ENCODE measurements at places on chromosomes 2 and 18.

DNA sequence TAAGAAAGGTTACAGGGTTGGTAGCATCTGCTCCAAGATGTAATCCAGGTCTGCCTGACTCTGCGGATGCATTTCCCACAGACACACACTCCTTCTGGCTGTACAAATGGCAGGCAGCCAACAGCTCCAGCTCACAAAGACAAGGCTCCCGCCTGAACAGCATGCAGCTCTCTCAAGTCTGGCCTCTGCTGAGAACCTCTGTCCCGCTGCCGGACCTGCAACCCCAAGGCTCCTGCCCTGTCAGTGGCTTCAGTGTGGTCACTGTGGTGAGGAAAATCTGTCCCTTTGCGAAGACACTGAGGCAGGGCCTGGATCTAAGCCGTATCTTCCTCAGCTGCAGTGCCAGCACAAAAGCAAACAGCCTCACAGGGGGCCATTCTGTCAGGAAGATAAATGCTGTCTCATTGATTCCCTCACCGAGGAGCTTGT is 469.3 kb upstream of the MEX3C start:
- DNase-seq, result no peak

DNA sequence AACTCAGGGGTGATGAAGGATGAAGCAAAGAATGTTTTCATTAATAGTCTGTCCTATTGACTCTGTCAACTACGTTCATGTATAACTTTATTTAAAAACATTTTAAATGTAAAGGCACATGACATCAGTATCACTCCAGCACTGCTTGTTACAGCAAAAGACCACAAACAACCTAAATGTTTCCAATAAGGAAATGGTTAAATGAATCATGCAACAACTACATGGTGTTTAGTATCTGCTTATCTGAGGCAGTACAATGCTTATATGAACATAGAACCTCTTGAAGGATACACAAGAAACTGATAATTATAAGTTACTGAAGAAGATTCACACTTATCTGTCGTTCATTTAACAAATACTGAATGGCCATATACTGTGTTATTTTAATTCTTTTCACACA is 8.4 kb downstream of the BARD1 start:
- DNase-seq, result no peak

GRCh38 chr18:39496986-39497385 is 1931.4 kb upstream of the CELF4 start:
- no peak for DNase-seq

DNA sequence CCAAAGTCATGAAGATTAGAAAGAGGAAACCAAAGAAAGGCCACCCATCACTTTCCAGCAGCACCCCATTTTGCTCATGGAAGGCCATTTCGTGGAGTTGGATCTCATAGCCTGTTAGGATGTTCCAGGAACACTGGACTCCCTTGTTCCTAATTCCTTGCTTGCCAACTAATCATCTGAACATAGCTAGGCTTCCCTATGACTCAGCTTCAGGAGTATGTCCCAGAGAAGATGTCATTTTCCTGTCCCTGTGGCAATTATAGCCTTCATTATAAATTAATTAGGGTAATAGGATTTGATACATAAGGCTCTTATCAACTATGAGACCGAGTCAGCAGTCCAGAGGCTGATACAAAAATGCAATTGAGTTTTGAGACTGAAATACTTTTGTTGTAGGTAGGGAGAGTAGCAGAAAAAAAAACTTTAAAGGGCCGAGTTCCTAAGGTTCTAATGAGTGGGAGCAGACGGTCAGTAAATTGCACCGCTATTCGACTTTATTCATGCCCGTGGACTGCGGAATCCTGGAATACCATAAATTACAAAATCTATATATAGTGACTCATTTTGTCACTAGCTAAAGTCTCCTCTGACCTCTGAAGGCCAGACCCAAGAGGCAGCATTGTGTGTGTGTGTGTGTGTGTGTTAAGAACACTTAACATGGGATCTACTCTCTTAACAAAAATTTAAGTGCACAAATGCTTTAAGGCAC is 311.8 kb downstream of the FBXO15 start:
- DNase-seq, result no peak

DNA sequence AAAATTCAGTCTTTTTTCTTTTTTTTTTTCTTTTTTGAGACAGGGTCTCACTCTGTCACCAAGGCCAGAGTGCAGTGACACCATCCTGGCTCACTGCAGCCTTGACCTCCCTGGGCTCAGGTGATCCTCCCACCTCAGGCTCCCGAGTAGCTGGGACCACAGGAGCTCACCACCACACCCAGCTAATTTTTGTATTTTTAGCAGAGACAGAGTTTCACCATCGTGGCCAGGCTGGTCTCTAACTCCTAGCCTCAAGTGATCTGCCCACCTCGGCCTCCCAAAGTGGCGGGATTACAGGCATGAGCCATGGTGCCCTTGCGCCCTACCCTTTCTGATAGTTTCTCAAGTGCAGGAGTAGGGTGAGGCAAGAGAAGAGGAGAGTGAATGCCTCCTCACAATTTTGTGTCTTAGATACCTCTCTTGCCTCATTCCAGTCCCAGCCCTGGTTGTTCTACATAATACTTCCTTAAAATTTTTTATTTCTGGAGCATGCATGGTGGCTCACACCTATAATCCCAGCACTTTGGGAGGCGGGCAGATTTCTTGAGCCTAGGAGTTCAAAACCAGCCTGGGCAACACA is 68.2 kb upstream of the CAB39 start:
- DNase-seq, result no peak

DNA sequence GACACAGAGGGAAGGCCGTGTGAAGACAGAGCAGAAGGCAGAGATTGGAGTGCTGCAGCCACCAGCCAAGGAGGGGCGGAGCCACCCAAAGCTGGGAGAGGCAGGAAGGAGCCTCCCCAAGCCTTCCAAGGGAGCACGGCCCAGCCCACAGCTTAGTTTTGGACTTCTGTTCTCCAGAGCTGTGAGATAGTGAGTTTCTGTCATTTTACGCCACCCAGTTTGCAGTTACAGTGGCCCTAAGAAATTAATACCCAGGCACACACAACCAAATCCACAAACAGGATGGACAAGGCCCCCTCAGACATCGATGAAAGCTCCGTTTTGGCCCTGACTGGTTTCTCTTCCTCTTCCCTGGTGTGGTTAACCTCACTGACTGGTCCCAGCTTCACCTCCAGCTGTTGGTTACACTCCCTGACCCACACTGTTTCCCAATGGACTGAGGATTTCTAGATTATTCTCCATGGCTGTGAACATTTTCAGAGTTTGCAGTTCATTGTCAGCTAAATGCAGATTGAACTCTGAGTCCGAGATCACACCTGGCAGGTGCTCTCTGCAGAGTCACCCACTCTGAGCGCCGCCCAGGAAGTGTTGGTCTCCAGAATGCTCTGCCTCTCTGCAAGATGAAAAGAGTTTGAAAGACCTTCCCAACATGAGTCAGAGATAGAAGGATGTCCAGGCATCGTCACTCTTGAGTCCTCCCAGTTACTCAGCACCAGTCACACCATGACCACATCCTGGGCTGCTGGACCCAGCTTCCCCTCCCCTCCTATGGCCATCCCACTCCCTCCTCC is 100.2 kb downstream of the TWIST2 start:
- DNase-seq, result no peak

DNA sequence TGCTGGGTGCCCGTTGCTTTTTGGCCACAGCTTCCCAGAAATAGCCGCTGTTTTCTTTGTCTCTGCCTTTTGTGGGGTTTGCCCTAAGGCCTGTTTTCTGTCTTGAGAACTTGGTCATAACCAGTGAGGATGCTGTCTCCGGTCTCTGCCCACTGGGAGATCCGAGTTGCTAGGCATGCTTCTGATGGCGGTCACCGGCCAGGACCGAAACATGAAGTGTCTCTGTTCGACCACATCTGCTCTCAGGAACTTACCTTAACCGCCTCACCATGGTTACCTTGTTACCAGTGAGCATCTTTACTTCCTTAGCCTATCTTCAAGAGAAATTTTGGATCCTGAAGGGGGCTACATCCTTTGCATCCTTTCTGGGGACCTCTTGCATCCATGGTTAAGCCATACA is 91.9 kb downstream of the RTP5 start:
- no peak for DNase-seq

GRCh38 chr2:201149064-201149820 is 33.3 kb downstream of the CFLAR start:
- no peak for DNase-seq

GRCh38 chr2:99880964-99881294 is 261.5 kb downstream of the AFF3 start:
- no peak for DNase-seq

DNA sequence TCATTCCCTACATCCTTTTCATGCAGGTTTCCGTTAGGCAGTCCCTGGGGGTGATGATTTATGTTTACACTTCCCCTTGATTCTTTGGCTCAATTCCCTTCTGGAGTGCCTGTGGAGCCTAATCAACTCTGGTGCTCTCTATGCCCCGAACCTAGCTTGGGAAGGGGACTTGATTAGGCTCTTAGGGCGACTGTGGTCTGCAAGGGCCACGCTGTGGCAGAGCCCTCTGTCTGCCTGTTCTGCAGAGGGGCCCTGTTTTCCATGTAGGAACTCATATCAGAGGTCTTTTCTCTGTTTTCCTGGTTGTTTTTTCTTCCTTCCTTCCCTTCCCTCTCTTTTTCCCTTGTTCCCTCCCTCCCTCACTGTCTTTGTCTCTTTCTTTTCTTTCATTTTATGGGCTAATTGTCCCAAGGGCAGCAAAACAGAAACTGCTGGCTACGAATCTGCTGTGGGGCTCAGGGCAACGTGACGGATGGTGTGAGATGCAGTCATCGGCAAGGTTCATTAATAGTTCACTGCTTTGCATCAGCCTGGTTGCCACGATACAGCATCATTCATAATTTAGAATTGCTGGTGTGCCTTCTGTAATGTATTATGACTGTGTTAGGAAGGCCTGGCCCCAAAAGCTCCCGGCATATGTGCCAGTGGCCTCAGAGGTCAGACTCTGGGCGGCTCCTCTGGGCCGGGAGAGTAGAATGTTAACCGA is 134.5 kb downstream of the NAPG start:
- DNase-seq, result no peak

DNA sequence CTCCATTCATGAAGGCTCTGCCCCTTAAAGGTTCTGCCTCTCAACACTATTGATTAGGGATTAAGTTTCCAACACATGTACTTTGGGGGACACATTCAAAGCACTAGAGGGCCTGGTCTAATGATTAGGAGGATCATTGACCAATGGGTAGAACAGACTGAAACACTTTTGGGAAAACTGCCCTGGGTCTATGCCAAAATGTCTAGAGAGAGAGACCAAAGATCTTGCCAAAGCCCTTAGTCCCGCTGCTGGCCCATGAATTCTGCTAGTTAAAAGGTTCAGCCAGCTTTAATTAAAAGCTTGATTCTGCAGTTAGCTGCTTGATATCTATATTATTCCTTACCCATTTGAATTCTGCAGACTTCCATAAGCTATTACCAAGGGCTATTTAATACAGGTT is 613.2 kb downstream of the SLC4A3 start:
- DNase-seq, result no peak

DNA sequence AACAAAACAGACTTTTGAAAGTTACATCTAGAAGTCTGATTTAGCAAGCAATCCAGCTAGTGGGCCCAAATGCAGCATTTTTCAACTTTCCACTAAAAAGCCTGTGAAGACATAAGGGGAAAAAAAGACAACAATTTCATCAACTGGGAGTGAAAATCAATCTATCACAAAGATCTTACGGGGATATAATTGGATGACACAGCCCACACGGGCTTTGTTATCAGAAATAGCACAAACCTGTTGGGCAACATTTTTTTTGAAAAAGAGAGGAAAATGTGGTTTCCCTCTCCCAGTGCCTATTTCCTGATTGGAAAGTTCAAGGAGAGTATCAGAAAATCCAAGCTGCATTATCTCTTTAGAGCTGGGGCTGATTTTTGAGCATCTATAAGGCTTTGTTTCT is 132.7 kb downstream of the EVA1A start:
- DNase-seq, result no peak

GRCh38 chr2:166091439-166091838 is 36.4 kb downstream of the SCN1A start:
- DNase-seq, result no peak

DNA sequence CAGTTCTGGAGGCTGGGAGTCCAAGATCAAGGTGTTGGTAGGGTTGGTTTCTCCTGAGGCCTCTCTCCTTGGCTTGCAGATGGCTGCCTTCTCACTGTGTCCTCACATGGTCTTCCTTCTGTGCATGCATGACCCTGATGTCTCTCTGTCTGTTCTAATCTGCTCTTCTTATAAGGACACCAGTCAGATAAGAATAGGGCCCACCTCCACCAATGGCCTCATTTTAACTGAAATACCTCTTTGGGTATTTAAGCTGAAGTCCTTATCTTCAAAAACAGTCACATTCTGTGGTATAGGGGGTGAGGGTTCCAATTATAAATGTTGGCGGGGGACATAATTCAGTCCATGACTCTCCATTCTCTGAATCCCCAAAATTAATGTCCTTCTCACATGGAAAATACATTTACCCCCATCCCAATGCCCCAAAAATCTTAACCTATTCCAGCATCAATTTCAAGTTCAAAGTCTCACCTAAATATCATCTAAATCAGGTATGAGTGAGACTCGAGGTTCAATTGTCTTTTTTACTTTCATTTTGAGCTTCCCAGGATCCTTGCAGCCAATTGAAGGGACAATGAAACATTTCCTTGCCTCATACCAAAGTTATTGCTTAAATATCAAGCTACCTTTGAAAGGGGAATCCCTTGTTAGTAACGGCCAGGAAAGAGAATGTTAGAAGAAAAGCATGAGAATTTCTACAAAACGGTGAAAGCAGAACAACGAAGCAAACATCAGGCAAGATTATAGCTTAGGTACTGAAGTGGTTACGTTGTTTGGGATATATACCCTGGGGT is 20.6 kb upstream of the CNOT11 start:
- DNase-seq, result no peak

DNA sequence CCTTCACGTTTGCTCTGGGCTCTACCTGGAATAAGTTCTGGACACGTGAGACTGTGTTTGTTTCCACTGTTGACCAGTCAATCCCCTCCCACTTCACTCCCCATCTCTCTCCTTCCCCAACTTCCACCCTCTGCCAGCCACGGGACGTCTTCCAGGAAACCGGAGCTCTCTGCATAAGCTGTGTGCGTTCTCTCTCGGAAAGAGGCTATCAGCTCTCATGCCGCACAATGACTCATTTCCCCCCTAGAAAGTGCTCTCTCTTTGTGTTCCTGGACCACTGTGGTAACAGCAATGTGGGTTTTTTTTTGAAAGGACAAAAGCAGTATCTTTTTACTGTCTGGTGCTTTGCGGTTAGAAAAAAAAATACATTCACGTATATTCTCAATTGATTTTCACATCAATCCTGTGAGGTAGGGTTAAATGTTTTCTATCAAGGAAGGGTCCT is 10.2 kb downstream of the PROKR1 start:
- no peak for DNase-seq

- no peak for DNase-seq
Measured at GRCh38 chr2:184696644-184697043, 98.3 kb downstream of the ZNF804A start.

DNA sequence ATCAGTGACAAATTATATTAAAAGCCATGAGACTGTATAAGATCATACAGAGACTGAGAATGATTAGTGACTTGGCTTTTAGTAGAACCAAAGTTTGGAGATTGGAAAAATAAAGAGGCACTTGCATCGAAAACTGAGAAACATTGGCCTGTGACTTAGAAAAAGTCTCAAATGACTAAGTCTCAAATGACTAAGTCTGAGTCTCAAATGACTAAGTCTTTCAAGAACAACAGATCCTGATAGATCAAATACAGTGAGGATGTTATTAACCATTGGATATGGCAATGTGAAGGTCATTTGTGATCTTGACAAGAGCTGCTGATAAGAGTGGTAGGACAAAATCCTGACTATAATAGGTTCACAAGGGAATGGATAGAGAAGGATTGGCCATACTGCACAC is 135.5 kb upstream of the FANCL start:
- DNase-seq, result no peak

Data from GM19239 (cell line).